ENCODE measurements at places on chromosomes 4 and X.

DNA sequence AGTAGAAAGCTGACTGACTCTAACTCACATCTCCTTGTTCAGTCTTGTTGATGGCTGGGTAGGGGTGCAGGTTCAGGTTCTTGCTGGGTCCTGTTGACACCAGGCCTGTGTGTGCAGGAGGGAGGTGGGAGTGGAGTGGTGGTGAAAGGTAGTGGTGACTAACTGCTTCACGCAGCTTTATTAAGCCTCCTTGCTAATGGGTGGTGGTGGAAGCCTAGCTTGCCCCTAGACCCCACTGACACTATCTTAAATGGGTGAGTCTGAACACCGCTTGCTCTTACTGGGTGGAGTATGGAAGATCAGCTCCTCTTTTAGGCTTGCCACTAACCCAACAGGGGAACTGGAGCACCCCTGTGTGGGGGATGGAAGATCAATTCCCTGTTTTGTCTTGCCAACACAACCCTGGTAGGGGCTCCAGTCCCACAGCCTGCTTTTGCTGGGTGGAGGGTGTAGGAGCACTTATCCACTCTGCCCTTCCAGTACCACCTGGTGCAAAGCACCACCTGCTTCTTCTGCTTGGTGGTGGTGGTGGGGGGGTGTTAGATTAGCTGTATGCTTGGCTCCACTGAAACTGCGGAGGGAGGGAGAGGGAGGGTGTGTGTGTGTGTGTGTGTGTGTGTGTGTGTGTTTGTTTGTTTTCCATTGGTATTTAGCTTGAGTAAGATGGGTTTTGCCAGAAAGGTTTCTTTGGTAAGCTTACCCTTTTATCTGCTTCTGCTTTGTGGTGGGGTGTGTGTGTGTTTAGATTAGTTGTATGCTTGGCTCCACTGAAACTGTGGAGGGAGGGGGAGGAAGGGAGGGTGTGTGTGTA lies 25.6 kb downstream of the KDM6A start:
- DNase-seq: peak; percentile 54

DNA sequence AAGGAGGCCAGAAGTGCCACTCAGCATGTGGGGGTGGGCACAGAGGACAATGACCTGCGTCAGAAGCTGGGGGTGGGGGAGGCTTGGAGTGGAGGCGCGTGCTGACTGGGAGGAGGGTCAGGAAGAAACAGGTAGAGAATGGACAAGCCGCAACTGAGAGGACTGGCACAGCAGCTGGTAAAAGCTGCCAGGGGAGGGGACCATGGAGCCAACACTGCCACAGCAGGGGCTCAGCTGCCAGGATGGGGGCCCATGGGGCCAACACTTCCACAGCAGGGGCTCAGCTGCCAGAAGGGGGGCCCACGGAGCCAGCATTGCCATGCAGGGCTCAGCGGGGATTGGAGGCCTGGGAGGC lies 19.1 kb downstream of the RNF212 start:
- DNase-seq: no peak

GRCh38 chr4:145230726-145231125 lies 50.3 kb upstream of the OTUD4 start:
- DNase-seq: no peak

- peak; percentile 80 for DNase-seq
Measured at GRCh38 chrX:115330498-115331168, 41.1 kb downstream of the LUZP4 start.

GRCh38 chr4:24967346-24967745 lies 54.5 kb upstream of the CCDC149 start:
- DNase-seq: no peak

GRCh38 chr4:70463335-70463734 lies 8.7 kb upstream of the MUC7 start:
- no peak for DNase-seq

GRCh38 chrX:16039834-16040233 lies 83.5 kb upstream of the GRPR start:
- DNase-seq: no peak

Data from astrocyte of the hippocampus (primary cell).